NB4 (cell line): ENCODE measurements at places on chromosomes 4 and X.

GRCh38 chr4:158051401-158052235, 121.2 kb downstream of the GASK1B start:
- DNase-seq, result no peak

- DNase-seq, result no peak
These were observed 61.6 kb upstream of the VAMP7 start for GRCh38 chrX:155819525-155819924.

GRCh38 chr4:118171381-118171780, 137.1 kb downstream of the NDST3 start:
- peak; percentile 7 for DNase-seq

DNA sequence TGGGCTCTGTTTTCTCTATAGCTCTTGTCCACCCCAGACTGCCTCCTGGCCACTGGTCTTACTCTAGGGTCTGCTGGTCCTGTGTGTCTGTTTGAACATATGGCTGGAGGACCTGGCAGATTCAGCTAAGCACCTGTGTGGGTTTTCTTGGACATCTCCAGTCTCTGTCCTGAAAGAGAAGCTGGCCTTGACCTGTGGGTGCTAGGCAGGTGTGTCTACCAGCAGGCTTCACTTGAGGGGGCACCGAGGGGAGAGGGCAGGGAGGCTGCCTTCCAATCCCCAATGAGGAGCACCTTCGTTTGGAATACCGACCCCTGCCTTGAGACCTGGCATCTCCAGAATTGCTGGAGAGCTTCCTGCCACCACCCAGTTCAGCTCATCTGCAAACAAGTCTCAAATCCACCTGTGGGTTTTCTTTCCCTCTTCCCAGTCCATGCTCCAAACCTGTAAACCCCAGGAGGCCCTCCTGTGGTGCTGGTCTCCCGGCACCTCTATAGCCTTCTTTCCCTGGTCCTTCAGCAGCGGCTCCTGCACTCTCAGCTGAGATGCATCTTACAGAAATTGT, 45.2 kb downstream of the HTRA3 start:
- DNase-seq, result no peak

DNA sequence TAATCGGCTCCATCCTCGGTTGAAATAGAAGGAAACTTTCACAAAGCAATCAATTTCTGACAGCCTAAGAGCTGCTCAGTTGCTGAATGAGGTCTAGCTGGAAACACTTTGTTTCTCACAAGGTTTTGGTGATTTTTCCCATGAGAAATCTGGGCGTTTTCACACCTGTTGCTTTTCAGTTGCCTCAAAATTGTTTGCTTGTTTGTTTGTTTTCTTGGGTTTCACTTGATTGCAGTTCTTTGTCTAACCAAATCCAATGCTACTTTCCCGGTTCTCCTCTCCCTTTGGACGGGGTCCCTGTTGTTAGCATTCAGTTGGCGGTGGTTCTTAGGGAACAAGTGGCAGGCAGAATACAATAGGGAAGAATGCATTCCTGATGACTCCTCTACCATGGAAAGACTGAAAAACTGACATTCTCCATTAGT, 135.5 kb downstream of the PALLD start:
- no peak for DNase-seq

GRCh38 chr4:87840149-87840548, 7.4 kb downstream of the MEPE start:
- no peak for DNase-seq

DNA sequence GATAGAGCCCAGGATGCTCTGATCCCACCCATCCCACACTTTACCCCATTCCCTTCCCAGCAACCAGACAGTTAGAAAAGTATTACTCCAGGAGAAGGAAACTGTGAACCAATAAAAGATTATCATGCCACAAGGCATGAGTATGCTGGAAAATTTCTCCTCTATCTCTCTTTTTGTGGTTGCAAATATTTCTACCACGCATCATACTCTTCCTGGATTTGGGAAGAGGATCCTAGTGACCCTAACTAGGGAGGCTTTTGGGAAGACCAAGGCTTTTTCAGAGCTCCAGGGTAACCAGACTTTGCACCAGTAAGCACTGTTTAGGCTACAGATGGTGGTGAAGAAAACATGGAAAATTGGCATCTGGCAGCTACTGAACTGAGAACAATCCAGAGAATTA, 257.6 kb upstream of the CLNK start:
- no peak for DNase-seq

- no peak for DNase-seq
These were observed 101.4 kb downstream of the FNIP2 start for GRCh38 chr4:158870282-158870625.

DNA sequence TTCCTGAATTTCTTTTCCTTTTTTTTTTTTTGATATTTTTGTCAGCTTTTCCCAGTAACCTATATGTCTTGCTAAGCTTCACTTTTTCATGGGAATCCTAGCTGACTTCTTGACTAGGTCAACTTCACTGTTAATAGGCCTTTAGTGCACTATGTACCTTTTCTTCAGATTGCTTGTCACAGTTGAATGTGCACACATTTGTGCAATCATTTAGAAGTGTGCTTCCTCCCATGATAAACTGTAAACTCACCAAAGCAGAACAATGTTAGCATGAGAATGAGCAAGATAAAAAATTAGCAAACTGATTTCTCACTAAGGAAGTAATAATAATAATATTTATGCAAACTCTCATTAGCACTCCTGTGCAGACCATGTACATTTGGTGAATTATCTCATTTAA, 173.2 kb downstream of the PABPC4L start:
- DNase-seq, result no peak

GRCh38 chrX:5057786-5058185, 1170.9 kb downstream of the NLGN4X start:
- no peak for DNase-seq

DNA sequence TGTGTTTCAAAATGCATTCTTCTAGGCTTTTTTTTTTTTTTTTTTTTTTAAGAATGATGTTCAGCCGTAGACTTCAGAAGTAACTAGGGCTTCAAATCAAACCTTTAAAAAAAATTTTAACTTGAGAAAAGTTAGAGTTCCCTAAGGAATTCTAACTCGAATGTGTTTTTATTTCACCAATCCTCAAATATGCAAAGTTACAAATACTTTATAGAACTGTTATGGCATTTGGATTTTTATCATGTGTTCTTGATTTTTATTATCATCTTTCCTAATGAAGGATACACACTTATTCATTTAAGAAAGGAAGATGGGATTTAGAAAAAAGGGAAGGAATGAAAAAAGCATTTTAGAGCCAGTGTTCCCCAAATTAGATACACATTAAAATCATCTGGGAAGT, 200.6 kb upstream of the LDB2 start:
- DNase-seq, result no peak

GRCh38 chrX:114532111-114532805, 51.6 kb upstream of the HTR2C start:
- no peak for DNase-seq

DNA sequence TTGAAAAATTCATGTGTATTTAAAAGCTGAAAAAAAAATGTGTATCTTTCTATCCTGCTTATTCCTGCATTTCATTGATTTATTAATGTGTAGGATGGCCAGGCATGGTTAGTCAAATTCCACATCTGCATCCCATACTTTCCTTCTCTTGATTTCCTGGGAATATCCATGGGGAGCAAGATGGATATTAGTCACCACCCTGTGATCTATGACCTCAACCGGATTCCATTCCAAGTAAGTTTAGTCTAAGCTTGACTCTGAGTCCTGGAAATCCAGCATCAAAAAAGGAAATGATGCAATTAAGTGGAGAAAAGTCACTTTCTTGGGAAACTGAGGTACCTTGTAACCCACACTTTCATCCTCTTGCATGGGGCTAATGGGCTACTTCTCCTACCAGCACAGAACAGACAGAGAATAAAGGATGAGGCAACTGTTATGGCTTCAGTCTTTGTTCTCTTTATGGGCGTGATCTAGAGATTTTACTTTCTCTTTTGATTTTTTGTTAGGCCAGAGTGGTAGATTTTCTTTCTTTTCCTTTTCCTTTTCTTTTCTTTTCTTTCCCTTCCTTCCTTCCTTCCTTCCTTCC, 17.1 kb upstream of the BEX4 start:
- no peak for DNase-seq

GRCh38 chrX:14501327-14501726, 28.0 kb upstream of the GLRA2 start:
- DNase-seq, result no peak

DNA sequence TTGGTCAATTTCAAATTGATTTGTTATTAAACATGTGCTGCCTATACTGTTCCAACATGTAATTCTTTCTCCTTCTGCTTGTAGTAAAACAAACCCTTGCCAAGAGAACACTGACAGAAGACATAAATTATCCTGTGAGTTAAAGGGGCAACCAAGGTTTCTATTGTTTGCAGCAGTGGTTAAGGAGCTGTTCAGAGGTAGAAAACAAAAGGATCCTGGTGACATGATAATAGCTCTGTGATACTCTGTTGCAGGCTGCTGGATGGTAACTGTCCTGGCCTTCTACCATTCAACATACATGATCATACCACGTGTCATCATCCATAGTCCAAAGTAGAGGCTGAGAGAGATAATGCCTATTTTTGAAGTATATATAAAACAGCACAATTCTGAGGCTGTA, 75.8 kb upstream of the F9 start:
- no peak for DNase-seq

- DNase-seq, result no peak
These were observed 393.7 kb downstream of the GASK1B start for GRCh38 chr4:157779081-157779480.

- DNase-seq, result no peak
These were observed 395.7 kb downstream of the RAPGEF2 start for GRCh38 chr4:159498446-159499115.

GRCh38 chr4:121564840-121565375, 131.9 kb downstream of the ANXA5 start:
- DNase-seq, result no peak

DNA sequence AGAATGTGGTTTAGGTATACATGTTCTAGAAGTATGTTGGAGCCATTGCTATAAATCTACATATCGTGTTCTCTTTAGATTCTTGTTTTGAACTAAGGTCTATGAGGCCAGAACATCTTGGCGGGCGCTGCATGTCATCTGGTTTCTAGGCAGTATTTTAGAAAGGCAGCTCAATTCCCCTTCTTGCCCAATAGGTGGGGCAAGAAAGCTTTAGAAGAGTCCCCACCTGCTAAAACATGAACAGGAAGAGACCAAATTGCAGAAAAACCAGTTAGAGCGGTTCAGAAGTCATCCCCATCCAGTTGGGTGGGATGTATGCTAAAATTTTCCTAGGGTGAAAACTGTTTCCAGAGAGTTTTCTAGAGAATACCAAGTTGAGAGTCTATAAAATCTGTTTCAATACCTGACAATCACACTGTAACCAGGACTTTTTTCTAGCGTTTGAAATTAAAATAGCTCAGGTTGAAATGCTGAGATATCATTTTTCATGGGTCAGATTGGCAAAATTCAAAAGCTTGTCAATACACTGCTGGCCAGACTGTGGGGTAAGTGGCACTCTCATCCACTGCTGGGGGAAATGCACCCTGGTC, 17.5 kb upstream of the SH3KBP1 start:
- peak; percentile 69 for DNase-seq

- no peak for DNase-seq
These were observed 444 bp downstream of the FREM3 start for GRCh38 chr4:143700046-143700415.

GRCh38 chr4:140238351-140239056, 84.5 kb upstream of the MAML3 start:
- peak; percentile 58 for DNase-seq

DNA sequence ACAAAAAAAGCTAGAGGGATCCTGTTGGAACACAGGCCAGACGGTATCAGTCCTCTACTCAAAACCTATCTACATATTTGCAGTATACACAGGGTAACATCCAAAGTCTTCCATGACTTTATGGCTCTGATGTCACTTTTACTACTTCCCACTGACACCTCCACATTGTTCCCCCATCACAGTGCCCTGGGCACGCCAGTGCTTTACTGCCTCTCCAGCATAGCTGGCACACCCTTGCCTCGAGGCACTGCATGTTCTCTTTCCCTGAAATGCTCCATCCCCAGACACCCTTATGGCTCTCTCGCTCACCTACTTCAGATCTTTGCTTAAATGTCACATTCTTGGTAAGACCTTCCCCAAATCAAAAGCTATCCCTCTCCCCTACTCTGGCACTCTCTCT, 6.3 kb upstream of the ATP10D start:
- no peak for DNase-seq

- DNase-seq, result no peak
These were observed 76.9 kb downstream of the COL4A6 start for GRCh38 chrX:108361316-108361715.
